Heart left ventricle (tissue), 16 donors: ENCODE measurements at places on chromosomes 7 and 10. TPM values are rescaled to one million over a fixed set of nuclear protein-coding genes. Genes with fewer than 3 reads are reported as not detected.

The PALD1 gene
- 5.5 TPM for total RNA-seq

The LIPM gene
- not detected for total RNA-seq

The GPAM gene
- total RNA-seq: 16.9 TPM

The ACHE gene
- total RNA-seq: 2.0 TPM
